Activated CD4-positive, alpha-beta T cell treated with anti-CD3 and anti-CD28 coated beads for 24 hours (primary cell): ENCODE measurements at places on chromosomes 16 and 17.

- DNase-seq, result no peak
Measured at GRCh38 chr16:57967916-57968315, 3.0 kb downstream of the CNGB1 start.

- DNase-seq, result no peak
Measured at GRCh38 chr17:74682028-74682427, 30.7 kb downstream of the CD300LF start.

GRCh38 chr17:28045304-28045703 lies 2.8 kb downstream of the NLK start:
- DNase-seq, result no peak

GRCh38 chr16:67943619-67944504 lies at the start of gene LCAT:
TSS of gene LCAT (minus strand) at chr16:67944120. CDS start at chr16:67944101, 19 bp downstream.
- no peak for DNase-seq

GRCh38 chr17:57403236-57403635 lies 146.9 kb downstream of the MSI2 start:
- DNase-seq, result no peak

DNA sequence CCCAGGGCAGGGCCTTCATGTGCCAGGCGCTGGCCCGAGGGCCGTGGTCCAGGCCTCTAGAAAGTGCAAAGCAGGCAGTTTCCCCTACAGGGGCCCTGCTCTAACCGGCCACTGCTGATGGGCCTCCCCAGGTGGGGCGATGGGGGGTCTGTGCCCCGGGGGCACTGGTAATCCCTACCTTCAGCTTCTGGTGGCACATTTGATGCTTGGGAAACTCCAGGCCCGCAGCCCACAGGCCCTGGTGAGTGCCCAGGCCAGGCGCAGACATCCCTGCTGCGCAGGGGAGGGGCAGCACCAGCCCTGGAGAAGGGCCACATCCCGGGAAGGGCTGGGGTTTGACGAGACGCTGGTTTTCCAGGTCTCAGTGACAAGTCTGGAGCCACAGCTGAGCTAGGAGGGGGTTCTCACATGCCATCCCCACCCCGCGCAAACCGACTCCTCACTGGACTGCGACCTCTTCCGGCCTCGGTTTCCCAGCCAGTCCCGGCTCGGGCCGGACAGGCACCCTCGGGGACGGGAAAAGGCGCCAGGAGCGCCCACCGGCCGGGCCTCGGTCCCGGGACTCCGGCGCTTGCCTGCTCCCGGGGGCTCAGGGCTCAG lies 1.6 kb downstream of the DOC2B start:
- DNase-seq, result no peak

DNA sequence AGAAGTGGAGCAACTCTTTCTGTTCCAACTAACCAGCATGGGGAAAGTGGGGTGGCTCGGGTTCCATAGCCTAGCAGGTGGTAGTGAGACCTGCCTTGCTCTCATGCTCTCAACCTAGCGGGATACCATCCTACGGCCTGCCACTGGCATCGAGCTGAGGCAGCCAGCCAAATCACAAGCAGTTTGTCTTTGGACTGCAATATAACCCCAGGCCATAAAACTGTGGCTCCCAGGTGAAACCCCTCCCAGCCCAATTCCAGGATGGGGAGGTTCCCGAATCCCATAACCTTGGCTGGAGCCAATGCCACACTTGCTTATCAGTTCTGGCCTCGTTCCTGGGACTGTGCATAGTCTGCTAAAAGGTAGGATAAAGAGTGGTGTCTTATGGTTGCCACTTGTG lies 155.8 kb upstream of the NETO2 start:
- DNase-seq, result no peak

DNA sequence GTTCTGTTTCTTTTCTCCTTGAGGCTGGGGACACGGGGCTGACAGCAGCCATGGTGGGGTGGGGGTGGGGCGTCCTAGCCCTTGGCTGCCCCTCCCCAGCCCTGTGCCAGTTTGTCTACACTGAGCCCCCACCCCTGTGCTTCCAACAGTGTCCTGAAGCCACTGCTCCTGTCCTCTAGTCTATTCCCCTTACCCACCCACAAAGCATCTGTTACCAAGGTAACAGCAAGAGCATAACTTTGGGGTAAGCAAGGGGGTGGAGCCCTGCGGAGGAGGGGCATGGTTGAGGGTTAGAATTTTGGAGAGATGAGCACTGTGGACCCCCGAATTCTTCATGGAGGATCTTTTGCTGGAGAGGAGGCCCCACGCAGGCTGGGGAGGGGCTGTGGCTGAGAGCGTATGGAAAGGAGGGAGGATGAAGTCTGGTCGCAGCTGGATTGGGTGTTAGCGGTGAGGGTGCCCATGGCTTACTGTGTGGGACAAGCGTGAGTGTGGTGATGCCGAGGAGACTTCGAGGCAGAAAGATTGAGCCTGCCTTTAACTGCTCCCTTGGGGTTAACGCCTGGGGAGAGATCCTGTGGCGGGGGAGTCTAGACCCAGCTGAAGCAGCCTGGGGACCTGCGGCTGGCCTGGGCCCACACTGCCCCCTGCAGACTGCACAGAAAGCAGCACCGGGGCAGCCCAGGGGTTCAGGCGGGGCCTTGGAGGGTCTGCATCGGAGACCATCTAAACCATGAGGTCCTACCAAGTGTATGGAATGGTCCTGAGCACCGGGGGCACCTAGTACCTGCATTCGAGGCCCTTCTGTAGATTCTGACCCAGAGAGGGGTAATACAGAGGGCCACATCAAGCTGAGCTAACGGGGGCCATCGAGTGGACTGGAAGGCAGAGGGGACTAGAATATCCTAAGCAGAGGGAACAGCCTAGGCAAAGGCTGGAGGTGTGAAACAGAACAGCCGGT lies 6.1 kb upstream of the STAC2 start:
- no peak for DNase-seq

DNA sequence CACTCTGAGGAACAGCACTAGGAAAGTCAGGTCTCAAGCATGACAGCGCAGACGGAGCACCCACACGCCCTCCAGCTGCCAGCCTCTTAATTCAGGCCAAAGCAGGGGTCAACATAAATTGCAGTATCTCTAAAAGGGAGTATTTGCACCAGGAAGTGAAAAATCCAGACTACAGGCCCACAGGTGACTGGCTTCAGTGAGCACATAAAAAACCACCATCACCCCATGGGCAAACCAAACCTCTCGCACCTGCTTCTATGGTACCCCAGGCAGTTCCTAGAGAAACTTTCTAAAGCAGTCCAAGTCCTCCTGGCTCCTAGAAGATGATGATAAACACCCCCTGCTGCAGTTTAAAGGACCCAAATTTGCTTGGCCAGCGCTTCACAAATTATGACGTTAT lies 129.8 kb downstream of the ZNF423 start:
- no peak for DNase-seq

GRCh38 chr17:75876190-75876937 lies 2.0 kb downstream of the TRIM47 start:
- DNase-seq, result peak; percentile 58

DNA sequence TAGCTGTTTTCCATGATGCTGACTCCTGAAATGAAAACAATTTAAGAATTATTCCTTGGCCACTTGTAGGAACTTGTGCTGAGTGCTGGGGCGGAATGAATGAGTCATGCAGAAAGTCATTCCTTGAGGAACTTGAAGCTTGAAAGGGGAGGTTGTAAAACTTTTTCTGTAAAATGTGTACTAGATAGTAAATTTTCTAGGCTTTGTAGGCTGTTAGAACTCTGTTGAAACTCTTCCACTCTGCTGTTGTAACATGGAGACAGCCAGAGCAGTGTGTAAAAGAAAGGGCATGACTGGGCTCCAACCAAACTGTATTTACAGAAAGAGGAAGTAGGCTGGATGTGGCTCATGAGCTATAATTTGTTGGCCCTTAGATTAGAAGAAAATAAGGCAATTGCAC lies 46.1 kb downstream of the ABCA8 start:
- DNase-seq, result no peak

DNA sequence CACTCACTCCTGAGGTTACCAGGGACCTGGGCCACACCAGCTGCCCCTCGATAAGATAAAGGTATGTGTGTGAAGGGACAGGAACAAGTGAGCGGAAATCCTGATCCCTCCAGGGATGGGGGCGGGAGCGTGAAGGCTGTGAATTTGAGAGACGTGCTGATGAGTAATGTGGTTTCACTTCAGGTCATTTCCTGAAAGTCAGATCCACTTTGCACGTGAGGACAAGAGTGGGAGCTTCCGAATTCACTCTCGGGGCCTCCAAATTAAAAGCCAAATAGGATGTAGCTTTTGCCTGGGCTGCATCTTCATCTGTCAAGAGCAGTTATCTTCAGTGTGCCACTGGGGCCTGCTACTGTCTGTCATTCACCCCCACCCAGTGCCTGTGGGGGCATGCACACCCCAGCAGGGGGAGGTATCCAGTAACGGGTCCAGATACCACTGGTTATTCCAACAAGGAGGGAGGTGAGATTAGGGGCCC lies 87.4 kb upstream of the LHX1 start:
- DNase-seq, result peak; percentile 57

GRCh38 chr16:77723108-77723514 lies 797 bp downstream of the NUDT7 start:
- DNase-seq, result no peak

- no peak for DNase-seq
Measured at GRCh38 chr17:77420095-77420803, 279.5 kb downstream of the SEC14L1 start.

GRCh38 chr16:4372578-4373355 lies 1.1 kb downstream of the VASN start:
- no peak for DNase-seq

- no peak for DNase-seq
Measured at GRCh38 chr16:27841911-27842310, 221.6 kb downstream of the GSG1L start.

- peak; percentile 41 for DNase-seq
Measured at GRCh38 chr16:68356249-68356918, 45.6 kb downstream of the PRMT7 start.
